Activated naive CD4-positive, alpha-beta T cell treated with anti-CD3 and anti-CD28 coated beads for 36 hours (primary cell): ENCODE measurements at places on chromosomes 12 and 14.

DNA sequence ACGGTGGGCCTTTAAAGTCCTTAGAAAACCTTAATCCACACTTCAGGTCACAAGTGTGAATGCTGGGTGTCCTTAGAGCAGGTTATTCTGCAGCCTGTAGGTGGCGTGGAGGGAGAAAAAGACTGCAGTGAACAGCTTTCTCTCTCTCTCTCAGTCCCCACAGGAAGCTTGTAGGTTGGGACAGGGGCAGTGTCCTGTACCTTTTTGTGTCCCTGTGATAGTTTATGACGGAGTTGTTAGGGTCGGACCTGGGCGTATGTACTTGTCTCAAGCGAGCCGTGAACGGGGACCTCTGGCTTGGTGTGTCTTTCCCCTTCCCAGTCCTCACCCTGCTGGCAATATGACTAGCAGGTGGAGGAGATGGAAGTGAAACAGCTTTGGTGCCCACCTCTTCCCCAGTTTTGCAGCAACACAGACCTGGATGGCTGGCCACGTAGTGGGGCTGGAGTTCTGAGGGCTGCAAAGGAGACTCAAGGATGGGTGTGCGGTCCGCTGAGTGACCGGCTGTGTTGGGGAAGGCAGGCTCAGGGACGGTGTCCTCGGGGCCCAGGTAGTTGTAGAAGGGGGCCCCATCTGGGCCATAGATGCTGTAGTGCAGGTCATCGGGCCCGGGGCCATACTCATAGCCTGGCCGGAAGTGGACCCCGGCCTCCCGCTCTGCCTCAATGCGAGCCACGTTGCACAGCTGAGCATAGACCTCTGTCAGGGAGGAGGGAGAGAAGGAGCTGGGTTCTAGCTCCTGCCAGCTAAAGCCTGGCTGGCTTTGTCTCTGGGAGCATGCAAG, 8.9 kb downstream of the ISCA2 start:
- DNase-seq = peak; percentile 44

GRCh38 chr14:53882684-53883083, 73.9 kb downstream of the BMP4 start:
- no peak for DNase-seq

DNA sequence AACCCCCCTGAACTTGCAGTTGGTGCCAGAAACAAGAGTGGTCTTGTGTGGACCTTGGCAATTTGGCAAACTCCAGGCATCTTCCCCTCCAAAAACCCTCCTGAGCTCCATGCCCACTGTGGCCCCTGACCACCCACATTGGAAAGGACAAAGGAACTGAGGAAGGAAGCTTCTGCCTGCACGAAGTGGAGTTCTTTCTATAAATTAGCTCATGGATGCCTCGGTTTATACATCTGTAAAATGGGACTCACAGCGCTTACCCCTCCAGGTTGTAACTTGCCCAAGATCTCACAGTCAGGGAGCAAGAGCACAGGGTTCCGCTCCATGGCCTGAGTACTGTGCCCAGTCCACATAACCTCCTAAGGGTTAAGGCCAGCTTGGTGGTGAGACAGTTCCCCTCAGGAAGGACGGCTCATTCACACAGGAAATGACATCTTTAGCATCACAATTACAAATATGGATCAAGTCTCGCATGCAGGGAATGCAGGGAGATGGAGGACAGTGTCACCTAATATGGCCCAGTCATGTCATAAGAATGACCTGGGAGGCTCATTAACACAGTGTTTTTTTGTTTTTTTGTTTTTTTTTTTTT, 66.6 kb downstream of the CLMN start:
- no peak for DNase-seq

DNA sequence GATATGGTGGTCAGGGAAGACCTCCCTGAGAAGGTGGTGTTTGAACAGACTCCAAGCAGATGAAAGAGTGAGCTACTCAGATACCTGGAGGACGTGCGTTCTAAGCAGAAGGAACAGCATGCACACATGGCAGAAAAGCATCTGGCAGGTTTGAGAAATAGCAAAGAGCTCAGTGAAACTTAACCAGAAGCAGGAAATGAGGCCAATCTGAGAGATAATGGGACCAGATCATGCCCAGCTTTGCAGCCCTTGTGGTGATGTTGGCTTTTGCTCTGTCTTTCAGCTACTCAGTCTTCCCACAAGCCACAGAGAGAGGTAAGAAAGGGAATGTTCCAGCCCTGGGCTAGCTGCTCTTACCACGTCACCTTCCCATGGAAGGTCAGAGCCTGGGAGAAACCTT, 176.3 kb upstream of the GSC start:
- no peak for DNase-seq

- DNase-seq = no peak
These were observed 62.5 kb upstream of the DUSP6 start for GRCh38 chr12:89414851-89415250.

DNA sequence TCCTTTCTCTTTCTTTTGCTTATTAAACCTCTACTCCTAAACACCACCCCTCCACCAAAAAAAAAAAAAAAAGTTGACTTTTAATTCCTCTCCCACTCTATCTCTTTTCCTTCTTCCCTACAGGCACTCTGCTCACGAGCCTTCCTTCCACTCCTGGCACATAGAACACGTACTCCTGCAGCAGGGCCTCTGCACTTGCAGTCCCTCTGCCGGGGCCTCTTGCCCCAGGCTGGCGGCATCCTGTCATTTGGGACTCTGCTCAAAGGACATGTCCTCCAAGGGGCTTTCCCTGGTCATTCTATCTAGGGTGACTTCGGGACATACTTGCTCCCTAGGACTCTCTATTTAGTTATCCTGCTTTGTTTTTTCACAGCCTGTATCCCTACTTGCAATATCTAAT, 7.7 kb downstream of the FOS start:
- DNase-seq = no peak

DNA sequence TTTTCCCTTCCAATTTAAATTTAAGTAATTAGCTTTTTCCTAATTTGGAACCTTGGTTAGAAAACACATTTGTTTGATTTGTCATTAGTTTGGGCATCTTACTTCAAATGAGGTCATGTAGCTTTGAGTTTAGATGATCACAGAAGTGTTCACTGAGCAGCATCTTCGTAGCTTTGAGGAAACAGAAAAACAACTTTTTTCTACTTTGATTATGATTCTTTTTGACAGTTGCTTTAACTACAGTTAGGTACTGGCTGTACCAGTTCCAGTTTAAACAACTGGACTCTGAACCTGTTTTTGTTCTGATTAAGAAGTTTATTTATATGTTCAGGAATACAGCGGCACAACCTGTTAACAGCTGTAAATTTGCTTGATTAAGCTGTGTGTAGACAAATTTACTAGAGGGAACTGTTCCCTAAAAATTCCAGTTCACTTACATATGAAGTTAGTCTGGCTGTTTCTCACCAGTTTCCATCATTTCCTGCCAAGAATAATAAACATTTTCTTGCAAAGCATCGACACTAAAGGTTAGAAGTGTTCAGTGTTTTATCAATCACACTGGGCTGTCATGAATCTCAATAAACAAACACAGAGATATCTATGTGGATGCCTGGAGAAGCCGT, 191.9 kb downstream of the RAD51B start:
- DNase-seq = no peak

DNA sequence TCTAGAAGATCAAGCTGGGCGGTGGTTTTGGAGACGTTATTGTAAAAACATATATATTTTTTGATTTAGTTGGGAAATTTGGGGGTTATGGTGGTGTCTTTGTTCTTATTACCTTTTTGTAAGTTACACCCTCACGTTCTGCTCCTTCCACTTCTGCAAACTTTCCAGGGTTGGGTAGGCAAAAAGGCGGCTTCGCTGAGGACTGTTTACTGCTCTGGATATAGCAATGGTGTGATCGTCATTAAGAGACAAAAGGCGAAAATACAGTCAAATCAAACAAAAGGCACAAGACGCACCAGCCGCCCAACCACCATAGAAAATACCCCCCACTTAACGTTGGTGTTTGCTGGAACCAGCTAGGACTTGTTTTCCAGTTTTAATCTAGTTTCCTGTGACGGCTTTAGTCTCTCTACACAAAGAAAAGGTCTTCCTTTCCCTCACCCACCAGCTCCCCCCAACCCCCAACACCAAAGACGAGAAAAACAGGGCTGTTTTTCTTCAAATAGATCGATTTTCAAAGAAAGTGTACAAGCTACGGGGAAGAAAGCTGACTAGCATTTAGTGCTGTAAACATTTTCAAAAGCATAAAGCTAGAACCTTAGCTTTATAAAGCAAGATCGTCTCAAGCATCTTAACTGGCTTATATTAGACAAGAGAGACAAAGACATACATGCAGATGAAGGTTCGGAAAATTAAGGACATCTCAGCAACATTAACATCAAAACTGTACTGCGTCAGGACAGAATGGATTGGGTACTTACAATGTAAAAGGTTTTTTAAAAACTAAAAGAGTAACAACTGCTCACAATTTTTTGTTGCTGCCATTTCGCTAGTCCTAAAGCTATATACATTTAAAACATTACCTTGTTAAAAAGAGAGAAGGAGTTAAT, 2.0 kb upstream of the SETD1B start:
- peak; percentile 58 for DNase-seq

- DNase-seq = no peak
These were observed 129.4 kb downstream of the RPAP3 start for GRCh38 chr12:47576289-47576945.

DNA sequence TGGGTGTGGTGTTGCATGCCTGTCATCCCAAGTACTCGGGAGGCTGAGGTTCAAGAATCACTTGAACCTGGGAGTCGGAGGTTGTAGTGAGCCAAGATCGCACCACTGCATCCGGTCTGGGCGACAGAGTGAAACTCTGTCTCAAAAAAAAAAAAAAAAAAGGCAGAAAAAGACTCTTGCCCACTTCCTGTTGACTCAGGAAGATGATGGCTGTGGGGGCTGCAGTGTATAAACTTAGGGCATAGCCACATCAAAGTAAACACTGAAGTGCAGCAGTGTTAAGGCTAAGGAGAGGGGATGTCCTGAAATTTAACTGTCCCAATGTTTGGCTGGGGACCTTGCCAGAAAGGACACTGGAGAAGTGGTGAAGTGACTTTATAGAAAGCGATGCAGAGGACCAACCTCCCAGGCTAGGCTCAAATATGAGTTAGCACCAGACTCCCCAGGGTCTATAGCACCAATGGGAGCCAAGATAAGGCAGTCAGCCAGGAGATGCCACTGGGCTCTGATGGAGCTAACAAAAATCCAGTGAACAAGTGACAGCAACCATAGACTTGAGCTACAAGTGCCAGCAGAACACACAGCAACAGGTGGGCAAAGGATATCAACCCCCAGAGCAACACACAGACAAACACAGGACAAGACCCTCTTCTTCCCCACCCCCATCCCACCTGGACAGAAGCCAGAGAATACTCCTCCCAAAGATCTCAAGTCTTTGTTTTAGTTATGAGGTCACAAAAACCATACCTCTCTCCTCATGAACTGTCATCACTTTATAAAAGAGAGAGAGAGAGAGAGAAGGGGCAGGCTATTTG, 28.0 kb downstream of the NELL2 start:
- peak; percentile 79 for DNase-seq

DNA sequence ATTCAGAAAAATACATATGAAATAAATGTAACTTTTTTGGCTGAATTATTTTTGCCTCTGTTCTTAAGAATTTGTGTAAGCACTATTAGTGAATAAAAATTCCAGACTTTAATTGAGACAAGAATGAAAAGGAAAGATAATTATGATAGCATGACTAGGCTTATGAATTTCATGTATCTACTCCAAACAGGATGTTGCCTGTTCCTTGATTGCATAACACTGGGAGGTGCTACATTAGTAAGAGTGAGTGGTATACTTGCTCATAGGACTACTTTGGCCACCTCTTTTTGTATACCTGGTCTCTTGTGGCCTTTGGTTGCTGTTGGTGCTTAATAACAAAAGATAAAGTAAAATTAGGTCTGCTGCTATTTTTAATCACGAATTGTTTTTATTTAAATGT, 112.8 kb downstream of the NAV3 start:
- no peak for DNase-seq

DNA sequence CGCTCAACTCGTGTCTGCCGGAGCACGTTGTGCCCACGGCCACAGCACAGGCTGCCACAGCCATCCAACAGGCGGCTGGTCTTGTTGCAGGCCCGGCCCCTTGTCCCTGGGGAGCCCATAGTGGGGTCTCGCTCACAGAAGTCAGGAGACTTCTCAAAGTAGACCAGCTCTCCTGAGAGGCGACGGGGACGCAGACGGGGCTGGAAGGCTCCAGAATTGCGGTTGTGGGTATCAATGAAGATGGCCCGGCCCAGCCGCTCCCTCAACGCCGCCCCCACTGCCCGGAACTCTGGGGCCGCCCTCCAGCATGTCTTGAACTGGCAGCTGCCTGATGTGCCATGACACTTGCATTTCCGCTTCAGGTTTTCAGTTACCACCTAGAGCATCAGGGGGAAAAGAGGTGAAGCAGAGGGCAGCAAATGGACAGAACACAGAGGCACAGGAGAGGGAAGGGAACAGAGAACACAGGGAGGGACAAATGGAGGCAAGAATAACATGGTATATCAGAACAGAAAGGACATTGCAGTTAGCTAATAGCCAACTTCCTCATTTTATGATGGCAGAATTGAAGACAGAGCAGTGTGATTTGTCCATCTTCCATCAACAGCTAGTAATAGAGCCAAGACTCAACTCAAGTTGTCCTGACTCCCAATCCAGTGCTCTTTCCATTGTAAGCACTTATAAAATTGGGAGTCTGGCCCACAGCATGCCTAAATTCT, 5.2 kb downstream of the WNT10B start:
- DNase-seq = no peak

DNA sequence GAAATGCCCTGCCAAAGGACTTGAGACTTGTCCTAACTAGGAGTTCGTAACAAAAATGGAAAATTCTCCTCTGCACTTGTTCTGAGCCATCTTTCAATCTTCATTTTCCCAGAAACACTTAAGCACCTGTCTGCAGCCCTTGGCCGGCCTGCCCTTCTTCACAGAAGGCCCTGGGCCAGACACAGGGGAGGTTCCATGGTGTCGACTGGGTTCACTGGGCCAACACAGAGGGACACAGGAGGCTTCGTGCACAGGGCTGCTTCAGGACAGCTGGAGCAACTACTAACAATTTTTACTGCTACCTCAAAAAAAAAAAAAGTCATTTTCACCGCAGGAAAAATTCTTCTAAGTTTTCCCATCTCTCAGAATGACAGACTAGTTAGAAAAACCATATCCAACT, 19.6 kb downstream of the NID2 start:
- DNase-seq = no peak

DNA sequence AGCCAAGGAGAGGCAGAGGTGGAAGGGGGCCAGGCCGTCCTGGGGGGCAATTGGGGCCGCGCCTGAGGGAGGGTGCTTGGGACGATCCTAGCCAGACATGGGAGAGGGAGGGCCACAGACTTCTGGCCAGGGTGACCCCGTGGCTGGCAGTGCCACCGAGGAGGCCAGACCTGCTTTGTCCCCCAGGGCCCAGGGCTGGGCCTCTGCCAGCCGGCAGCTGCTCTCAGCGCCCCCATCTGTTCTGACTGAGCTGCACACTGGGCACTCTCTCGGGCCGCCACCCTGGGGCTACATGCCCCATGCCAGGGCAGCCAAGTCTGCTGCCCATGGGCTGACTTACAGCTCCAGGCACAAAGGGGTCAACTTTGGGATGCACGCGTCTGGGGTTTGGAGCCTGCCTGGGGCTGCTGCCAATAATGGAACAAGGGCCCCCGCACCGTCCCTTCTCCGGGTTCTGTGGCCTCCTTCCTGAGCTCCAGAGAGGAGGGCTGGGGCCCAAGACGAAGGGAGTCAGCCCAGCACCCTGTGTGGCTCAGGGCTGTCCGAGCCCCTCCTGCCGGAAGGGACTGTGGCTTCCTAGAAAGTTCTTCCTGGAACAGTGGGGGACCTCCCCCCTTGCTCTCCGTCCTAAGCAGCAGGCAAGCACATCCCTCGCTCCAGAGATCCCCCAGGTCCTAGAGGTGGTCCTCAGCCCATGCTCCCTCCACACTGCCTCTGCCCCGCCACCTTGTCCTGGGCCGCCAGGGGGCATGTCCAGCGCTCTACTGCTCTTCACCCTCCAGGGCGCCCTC, 1.1 kb downstream of the ADSS1 start:
- no peak for DNase-seq

- no peak for DNase-seq
These were observed 24.4 kb downstream of the MAP3K9 start for GRCh38 chr14:70784886-70785285.
